ENCODE measurements at places on chromosomes 2 and 18.
A peak's percentile ranks its signal among the peaks of the same experiment; 100 is the strongest.

- DNase-seq: no peak
Observed at GRCh38 chr2:218780046-218780445, 1.9 kb upstream of the CYP27A1 start.

GRCh38 chr2:169673921-169674320 is 20.3 kb downstream of the CFAP210 start:
- no peak for DNase-seq

GRCh38 chr2:215746226-215746886 is 267.0 kb downstream of the MREG start:
- DNase-seq: no peak

DNA sequence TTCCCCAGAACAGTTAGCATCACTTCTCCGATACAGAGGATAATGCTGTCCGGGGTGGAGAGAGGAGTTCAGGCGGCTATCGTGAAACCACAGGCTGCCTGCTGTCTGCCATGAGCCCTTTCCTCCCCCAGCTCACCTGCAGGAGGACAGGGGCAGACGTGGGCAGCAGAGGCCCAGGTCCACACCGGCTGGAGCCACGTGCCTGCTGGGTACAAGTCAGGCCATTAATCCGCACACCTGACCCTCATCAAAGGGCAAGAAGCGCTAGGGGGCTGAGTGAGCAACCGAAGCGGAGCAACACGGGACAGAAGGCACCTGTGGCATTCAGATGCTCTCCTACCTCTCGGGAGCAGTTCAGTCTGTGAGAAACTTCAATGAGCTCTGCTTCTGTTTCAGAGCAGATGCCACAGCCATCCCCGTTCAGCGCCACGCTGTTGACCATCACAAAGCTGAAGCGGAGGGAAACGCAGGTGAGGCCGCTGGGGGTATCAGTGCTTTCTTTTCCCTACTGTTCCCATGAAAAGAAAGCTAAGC is 21.5 kb downstream of the MPPE1 start:
- no peak for DNase-seq

DNA sequence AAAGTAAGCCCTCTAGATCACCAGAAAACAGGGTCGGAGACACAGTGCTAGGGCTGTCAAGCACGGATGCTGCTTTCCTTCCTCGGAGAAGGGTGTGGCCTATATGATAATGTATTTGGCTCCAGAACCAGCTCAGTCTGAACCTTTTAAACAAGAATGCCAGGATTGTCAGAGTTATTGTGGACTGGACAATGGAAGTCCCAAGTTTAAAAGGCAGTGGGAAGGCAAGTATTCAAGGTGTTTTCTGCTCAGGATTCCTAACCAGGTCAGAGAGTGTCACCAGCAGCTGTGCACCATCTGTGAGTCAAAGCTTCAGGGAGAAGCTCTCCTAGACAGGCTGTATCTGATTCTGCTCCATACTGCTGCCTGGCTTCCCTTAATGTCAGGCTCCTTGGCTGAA is 94.8 kb downstream of the SPOPL start:
- DNase-seq: no peak

DNA sequence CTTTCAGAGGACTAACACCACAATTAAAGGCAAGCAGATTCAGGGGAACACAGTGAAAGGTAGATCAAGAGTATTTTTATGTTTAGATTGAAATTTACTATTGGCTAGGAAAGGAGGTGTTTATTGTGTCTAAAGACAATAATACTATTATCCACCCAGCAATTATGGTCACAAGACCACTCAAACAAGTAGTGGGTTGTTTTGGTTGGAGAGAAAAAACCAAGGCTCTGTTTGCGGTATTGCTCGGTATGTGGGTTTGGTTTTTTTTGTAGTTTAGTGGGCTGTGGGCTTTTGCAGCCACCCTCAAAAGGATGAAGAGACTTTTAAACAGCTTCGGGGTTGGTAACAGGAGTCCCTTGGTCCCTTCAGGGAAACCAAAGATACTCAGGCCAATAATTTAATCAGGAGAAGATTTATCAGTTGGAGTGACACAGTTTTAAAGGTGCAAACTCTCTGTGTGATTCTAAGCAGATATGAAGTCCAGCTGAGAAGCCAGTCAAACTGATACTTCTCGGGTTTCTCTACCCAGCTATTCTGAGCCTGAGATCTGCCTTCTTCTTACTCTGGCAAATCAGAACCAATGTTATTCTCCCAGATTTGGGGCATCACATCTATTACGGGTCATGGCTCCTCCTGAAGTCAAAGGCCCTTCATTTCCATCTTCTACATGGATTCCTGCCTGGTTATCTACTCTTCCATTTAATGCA is 55.3 kb downstream of the DCC start:
- DNase-seq: no peak

- DNase-seq: no peak
Observed at GRCh38 chr18:79945118-79946042, 6.1 kb downstream of the SLC66A2 start.

- DNase-seq: peak; percentile 85
Observed at GRCh38 chr2:112725545-112726457, 5.0 kb downstream of the NT5DC4 start.

DNA sequence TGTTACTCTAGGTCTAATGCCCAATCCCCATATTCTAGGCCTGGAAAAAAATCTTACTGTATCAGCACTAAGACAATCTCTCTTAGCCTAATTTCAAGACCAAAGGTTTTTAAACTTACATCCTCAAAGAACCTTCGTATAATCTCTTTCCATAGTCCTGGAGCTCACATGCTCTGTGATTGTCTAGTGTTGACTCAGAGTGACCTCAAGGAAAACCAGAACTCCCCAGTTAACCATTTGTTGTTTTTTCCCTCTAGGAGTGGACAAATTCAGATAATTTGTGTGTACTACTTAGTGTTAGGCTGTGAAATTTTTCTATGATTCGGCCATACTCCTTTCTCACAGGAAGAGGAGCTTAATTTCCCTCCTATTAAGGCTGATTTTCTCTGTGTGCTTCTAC is 536.1 kb downstream of the SLC4A3 start:
- DNase-seq: no peak

DNA sequence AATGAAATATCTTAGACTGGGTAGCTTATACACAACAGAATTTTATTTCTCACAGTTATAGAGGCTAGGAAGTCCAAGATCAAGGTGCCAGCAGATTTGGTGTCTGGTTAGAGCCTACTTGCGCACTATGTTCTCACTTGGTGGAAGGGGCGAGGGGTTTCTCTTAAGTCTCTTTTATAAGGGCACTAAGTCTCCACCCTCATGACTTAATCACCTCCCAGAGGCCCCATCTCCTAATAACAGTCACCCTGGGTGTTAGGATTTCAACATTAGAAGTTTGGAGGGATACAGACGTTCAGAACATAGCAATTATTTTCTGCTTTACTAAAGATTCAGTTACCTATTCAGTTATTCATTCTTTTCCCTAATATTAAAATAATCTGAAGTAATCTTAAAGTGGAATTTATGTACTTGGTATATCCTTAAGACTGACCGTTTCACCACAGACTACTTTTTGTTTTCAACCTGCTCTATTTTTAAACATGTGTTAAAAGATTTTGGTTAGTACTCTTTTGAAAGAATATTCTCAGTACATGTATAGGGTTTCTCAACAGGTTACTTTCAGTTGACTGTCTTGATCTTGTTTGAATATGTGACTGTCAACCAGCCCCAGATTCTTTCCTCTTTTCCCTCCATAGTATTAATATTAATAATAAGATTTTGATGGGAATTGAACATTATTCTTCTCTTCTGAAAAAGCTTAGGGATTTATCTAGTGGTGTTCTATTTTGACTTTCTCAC is 130.0 kb downstream of the TAF4B start:
- DNase-seq: no peak

DNA sequence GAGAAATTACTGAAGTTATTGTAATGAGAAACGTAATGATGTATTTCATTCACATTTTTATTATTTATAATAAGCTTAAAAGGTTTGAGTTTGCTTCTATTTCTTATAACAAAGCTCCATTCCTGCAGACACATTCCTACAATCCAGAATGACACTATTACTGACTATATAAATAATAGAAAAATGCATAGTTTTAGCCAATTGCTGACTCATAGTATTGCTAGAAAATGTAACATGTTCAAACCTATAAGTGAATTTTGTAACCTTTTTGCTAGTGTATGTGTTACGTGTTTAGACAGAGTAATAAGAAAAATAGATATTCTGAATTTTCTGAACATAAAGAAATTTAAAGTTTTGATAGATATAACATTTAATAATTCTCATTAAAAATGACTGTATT is 9.3 kb upstream of the VWC2L start:
- no peak for DNase-seq

DNA sequence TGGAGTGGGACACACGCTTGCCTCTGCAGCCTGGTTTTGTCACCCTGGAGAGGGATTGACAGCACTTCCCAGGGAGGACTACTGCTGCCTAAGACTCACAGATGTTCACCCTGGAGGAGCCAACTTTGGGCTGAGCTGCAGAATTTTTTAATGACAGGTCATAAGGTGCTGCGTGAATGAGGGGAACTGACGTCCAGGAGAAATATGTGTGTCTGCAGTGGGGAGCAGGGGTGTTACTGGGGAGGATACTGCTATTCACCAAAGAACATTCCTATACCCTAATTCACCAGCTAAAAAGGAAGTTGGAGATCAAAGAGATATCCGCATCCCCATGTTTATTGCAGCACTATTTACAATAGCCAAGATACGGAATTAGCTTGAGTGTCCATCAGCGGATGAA is 144.4 kb downstream of the MGAT5 start:
- no peak for DNase-seq

GRCh38 chr2:228841877-228842276 is 429.2 kb downstream of the PID1 start:
- DNase-seq: no peak

DNA sequence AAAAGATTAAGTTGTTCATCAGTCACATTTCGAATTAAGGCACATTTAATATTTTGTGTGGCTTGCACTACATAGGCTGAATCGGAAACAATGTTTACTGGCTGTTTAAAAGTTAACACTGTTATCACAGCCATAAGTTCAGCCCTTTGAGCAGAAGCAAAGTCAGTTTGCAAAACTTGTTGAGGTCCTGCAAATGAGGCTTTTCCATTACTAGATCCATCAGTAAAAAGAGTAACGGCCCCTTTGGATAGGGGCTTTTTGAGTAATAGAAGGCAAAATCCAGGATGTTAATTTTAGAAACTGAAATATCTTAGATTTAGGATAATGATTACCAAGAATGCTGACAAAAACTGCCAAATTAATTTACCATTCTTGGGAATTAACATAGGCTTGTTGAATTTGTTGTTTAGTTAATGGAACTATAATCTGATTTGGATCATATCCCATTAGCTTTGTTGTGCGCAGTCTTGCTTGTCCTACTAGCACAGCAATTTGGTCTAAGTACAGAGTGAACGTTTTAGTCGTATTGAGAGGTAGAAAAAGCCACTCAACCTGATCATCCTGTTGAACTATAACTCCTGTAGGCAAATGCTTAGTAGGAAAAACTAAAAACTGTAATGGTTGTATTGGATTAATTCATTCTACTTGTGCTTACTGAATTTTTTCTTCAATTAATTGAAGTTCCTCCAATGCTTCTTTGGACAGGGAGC is 13.9 kb upstream of the SUCLG1 start:
- DNase-seq: no peak

GRCh38 chr2:110104025-110104771 is 11.4 kb downstream of the MALL start:
- no peak for DNase-seq

All from vagina (tissue), 2 donors.